ENCODE measurements at places on chromosomes 2 and 18.

DNA sequence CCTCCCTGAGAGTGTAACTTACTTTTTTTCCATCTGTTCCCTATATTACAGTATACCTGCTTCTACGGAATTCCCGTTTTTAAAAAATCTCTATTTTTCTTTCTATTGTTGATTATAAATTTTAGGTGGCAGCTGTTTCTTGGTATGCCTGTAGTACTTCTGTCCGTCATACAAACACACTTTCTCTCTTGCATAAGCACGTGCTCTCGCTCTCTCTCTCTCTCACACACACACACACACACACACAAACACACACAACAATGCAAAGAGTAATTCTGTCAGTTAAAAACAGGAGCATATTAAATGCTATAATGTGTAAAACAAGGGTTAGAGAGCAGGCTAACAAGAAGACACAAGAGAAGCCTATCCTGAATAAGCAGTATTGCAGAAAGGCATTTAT, 140.5 kb downstream of the THADA start:
- no peak for DNase-seq

- DNase-seq: no peak
These were observed 202.1 kb downstream of the CTIF start for GRCh38 chr18:48740851-48741485.

DNA sequence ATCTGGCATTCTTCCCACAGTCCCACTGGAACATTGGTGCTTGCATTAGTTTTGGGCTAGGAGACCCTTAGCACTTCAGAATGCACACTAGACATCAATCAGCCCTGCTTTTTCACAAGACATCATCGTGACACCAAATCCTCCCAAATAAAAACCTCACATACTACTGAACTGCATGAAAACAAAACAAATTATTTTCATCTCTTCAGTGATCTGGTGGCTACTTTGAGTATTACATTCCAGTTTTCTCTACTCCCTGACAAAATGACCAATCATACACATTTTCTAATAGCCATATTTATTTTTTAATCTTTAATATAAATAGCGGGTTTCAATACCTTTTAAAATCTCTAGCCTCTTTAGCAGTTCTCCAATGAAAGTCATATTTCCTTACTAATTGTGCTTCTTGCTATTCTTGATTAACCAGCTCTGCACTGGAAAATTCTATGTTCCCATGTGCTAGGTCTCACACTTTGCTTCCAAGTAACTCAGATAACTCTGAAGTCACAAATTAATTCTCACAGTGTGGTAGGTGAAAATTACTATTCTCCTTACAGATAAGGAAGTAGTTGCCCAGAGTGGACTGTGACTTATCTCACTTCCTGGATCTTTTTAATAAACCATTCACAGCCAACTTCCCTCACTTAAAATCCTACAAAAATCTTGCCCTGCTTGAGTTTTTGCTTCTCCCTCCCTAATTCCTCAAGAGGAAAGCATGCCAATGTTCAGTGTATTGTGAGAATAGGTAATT, 82.5 kb upstream of the EPB41L3 start:
- no peak for DNase-seq

DNA sequence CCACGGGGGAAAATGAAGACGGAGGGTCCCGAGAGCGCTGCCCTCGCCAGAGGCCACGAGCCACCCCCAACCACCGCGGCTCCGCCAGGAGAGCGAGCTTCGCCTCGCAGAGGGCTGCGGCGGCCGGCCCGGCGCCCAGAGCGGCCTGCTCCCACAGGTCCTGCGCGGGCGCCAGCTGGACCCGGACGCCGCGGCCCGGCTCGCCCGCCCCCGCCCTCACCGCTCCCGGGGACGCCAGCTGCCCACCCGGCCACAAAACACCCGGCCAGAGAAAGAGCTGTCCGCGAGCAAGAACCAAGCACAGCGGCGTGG, 709 bp downstream of the PTPN2 start:
- DNase-seq: no peak

DNA sequence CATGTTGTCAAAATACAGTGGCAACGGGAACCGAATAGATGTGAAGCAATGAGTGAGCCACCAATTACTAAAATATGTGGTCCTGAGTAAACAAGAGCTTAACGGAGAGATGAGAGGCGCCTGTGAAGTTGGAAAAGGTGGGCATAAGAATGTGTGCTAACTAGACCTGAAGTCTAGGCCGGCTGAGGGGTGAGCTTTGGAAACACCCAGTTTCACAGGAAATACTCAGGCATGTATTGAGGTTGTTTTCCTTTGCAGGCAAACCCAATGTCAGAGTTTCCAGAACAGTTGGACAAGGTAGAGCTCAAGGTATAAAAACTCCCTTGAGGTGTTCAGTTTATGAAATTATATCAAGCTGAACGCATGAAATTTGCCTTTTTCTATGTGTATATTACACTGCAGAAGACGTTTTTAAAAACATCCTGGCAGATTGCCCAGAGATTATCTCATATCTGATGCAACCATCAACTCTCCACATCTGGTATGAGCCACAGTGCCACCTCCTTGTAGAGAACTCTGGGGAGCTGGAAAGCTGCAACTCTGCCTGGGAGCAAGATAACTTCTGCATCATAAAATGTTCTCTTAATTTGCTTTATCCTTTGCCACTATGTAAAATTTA, 3.9 kb upstream of the WDSUB1 start:
- peak; percentile 73 for DNase-seq
